ENCODE measurements at places on chromosomes 6 and 20.

DNA sequence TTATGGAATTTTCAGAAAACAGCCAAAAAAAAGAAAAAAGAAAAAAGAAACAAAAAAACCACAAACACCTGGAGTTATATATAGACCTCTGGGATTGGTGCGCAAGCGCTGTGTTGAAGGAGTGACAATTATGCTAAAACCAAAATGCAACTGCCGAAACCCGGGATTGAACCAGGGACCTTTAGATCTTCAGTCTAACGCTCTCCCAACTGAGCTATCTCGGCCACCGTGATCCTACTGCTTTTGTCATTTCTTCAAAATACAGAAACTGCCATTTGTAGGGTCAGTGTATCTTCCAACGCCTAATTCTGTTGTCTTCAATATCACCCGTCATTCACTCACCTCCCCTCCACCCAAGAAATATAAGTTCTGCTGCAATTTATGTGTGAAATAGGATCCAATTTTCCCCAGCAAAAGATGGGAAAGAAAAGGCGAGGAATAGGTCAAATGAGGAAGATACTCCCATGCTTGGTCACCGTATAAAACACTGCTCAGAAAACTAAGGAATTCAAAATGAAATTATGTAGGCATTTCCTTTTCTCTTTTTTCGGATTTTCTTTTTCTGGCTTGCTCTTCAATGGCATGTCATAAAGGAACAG, 116.0 kb downstream of the TRIM27 start:
- DNase-seq = no peak

GRCh38 chr6:170033666-170034065, 257.2 kb downstream of the DLL1 start:
- DNase-seq = no peak

- DNase-seq = no peak
These were observed 647.9 kb downstream of the KIF16B start for GRCh38 chr20:15925376-15925775.

- DNase-seq = no peak
These were observed 171.3 kb downstream of the HACE1 start for GRCh38 chr6:104688283-104688969.

DNA sequence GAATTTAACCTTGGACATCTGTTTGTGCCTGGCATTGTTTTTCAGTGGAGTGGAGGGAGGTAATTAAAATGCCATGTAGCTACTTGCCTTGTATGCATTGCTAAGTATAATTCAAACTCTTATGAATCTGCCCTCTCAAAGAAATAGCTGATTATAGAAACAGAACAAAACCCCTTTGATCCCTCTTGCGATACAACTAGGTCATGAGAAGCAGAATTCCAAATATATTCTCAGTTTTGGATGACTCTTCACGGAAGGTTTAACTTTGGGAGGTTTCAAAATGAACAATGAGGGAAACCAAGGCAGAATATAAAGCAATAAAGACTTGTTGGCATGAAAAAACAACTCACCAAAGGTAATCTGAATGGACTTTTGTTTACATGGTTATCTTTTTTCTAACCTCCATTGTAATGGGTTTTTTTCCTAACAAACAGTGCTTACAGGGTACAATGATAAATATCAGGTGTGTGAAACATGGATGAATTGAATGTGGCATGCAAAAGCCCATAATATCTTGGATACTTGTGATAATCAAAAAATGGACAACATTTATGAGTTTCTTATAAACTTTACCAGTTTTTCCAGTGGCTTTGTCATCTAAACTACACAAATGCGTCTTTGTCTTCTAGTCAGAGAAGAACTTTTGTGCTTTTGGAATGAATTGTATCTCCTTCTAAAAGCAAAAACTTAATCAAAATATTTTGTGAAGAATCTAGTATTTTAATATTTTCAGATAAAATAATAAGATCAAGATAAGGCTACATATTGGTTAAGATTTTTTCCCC, 15.7 kb upstream of the HEY2 start:
- no peak for DNase-seq

- DNase-seq = peak; percentile 58
These were observed 45.6 kb upstream of the SLC22A1 start for GRCh38 chr6:160076009-160076408.

- DNase-seq = no peak
These were observed 65.7 kb downstream of the HTR1B start for GRCh38 chr6:77397561-77397960.

DNA sequence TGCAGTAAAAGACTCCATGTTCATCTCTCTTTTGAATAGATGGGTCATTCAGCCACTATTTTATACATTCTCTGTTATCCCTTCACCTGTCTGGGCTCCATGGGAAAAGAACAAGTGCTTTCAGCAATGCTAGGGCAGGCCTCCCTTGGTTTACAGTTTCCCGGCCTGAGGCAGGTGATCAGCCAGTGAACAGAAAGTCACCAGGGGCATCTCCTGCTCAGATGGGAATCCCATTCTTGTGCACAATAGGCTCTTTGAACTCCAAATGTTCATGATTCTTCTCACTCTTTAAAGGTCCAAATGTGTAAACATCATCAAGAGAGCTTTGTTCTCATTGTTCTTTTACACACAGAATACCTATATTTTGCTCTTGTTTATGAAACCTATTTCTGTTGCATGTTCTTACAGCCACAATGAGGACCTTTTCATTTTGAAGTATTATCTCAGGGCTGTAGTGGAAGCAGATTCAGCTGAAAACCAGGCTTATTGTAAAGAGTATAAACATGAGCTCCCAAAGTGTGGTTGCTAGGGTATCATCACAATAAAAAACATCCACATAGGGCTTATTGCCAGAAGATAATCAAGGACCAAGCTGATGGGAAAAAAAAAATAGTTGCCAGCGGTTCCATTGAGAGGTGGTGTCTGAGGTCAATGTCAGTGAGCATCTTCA, 267.1 kb upstream of the SGK1 start:
- DNase-seq = no peak

Data from GM13977 (cell line).